Stimulated activated CD4-positive, alpha-beta T cell treated with anti-CD3 and anti-CD28 coated beads, Interleukin-4, amount 100 ng/mL, for 1 hour (primary cell): ENCODE measurements at places on chromosomes 12 and 14.

DNA sequence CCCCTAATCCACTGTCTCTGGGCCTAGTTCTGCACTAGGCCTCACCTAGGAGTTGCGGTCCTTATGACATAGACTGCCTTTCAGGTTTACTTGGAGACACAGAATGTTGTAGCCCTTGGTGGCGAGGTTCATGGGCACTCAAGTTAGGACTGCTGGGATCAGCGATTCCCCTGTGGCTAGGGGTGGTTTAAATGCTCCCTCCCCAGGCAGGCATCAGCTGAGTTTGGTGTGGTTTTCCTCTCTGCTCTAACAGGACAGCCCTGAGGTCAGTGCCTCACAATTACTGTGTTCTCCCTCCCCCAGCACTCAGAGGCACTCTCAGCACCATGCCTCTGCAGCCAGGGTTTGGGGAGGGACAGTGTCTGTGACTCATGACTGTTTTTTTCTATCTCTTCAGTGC, 22.2 kb upstream of the RDH16 start:
- DNase-seq: no peak

DNA sequence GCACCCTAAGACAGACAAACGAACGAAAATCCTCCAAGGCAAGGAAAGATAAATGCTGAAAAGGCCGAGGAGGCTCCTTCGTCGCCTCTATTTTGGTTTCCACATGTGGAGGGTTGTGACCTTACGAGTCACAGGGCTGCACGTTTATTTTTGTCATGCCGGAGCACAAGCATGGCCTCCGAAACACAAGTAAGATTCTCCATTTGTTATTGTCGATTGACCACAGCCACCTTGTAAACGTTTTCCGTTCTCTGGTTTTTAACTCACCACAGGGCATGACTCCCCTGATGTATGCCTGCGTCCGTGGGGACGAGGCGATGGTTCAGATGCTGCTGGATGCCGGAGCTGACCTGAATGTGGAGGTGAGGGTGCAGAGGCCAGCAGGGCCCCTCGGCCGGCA, 73.1 kb upstream of the PWP1 start:
- no peak for DNase-seq

- no peak for DNase-seq
Measured at GRCh38 chr12:43336962-43337555, 214.9 kb downstream of the ADAMTS20 start.

GRCh38 chr12:57737467-57738460, 778 bp downstream of the AGAP2 start:
- DNase-seq: no peak

- DNase-seq: no peak
Measured at GRCh38 chr14:72535485-72535884, 358.4 kb downstream of the DPF3 start.

DNA sequence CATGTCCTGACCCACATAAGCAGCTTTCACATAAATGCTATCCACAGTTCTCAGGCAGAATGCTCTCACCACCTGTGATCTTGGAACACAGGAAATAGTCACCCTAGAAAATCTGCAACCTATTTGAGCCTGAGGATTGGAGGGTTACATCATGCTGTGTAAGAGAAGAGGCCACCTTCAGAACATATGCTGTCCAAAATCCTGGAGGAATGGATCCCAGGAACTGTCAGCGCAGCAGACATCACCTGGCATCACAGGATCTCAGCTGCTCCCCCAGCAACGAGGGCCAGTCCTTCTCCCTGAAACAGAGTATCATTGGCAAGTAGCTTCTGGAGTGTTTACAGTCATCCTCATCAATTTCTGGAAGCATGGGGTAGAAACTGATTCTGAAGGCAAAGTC, 63.2 kb upstream of the LTA4H start:
- no peak for DNase-seq

DNA sequence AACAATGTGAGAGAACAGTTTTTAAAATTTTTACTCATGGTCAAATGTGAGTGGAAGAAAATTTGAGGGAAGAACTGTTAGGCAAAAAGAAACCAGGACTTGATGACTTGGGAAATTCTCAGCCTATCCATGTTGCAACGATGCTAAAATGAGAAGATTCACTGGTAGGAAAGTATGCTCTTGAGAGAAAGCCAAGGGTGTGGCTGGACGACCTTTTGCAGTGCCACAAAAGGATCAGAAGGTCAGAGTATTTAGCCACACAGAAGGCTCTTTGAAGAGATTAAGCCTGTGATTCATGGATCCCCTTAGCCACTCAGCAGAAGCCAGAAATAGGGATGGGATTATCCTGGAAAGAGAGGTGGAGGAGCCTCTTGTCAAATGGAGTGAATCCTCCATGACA, 336.8 kb downstream of the LRIG3 start:
- DNase-seq: no peak
